ENCODE measurements at places on chromosomes 1 and 21.

- no peak for DNase-seq
Measured at GRCh38 chr21:33598051-33598450, 9.6 kb upstream of the DONSON start.

GRCh38 chr1:175537571-175537970, 205.8 kb downstream of the TNR start:
- DNase-seq: no peak

GRCh38 chr1:219945795-219946194, 17.4 kb upstream of the SLC30A10 start:
- DNase-seq: no peak

GRCh38 chr1:82858031-82858430, 1057.3 kb downstream of the ADGRL2 start:
- DNase-seq: no peak

DNA sequence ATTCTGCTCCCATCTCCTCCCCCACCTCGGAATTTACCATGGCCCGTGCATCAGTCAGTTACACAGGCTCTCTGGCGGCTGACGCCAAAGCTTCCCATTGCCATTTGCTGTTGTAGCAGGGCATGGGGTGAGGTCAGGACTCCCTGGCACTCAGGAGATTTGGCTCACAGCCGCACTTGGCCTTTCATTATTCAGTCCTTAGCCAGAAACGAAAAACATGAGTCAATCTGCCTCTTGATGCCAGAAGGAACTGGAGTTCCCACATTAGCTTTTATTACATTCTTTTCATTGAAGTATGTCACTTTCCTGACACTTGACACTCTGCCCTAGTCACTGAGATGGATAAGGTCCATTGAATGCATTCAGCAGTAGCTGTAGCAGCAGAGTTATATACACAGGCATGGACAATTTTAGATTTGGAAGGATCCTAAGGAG, 260.6 kb downstream of the CACNA1E start:
- no peak for DNase-seq

DNA sequence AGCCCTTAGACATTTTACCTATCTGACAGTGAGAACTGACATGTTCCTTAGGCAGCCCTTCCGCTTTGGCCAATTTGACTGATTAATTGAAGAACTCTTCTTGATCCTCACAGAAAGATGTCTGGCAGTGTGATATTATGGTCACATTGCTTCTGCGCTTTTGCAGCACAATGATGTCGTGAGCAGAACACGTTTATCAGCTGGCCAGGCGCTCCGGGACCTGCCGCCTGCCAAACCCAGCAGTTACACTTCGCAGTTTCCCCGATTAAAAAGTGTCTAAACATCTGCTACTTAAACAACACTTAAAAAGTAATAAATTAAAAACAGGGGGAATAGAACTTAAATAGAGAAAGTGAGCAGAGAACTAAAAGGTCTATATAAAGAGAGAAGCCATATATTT, 103.5 kb upstream of the ETS2 start:
- DNase-seq: no peak

GRCh38 chr1:234111458-234112142, 207.1 kb downstream of the SLC35F3 start:
- DNase-seq: no peak

- no peak for DNase-seq
Measured at GRCh38 chr1:58812926-58813325, 29.1 kb upstream of the JUN start.

DNA sequence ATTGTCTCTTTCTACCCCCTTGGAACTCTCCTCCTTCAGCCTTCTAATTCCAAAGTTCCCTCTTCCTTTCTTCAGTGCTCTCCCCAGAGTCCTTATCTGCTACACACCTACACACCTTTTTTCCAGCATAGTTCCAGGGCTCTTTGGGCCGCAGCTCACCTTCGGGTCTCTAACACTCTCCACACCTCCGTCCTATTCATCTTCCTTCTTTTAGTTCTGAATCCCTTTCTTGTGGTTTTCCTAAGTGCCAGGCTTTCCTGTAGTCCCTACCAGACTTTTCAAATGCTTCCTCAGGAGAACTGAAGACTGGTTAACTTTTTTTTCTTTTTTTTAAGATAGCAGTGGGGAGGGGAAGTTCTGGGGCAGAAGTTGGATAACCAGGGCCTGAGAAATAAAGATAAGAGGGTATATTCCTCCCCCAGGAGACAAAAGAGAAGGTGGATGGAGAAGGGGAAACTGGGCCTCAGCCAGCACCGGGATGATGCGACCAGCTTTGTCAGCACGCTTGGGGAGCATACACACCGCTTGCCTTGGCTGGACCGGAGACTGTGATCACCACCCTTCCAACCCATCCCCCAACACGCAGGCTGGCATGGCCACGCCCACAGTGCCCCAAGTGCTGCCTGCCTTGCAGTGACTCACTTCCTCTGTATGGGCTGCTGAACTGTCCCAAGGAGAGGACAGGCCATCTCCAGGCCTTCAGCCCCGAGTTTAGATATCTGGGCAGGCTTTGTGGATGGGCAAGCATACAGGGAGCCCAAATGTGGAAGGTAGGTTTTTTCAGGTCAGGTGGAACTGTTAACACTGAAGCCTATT, 2.5 kb upstream of the CERS2 start:
- DNase-seq: no peak

GRCh38 chr1:231065510-231066241, 25.6 kb upstream of the FAM89A start:
- no peak for DNase-seq

DNA sequence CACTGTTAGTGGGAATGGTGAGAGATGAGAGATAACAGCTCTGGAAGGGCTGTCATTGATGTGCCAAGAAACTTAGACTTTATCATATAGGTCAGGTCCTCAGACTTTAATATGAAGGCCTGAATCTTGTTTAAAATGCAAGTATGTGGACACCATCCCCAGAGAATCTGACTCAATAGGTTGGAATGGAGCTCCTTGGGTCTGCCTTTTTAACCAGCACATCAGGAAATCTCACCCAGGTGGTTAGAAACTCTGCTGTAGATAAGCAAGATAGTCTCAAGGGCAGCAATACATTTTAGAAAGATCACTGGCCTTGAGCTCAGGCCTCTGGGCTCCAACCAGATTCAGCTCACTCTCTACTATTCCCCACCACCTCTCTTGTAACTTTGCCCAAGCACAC, 180.4 kb downstream of the SLC44A5 start:
- no peak for DNase-seq

GRCh38 chr1:45654540-45655280, 30.9 kb upstream of the CCDC17 start:
- DNase-seq: peak; percentile 7

- DNase-seq: no peak
Measured at GRCh38 chr1:172673761-172674160, 14.9 kb downstream of the FASLG start.

DNA sequence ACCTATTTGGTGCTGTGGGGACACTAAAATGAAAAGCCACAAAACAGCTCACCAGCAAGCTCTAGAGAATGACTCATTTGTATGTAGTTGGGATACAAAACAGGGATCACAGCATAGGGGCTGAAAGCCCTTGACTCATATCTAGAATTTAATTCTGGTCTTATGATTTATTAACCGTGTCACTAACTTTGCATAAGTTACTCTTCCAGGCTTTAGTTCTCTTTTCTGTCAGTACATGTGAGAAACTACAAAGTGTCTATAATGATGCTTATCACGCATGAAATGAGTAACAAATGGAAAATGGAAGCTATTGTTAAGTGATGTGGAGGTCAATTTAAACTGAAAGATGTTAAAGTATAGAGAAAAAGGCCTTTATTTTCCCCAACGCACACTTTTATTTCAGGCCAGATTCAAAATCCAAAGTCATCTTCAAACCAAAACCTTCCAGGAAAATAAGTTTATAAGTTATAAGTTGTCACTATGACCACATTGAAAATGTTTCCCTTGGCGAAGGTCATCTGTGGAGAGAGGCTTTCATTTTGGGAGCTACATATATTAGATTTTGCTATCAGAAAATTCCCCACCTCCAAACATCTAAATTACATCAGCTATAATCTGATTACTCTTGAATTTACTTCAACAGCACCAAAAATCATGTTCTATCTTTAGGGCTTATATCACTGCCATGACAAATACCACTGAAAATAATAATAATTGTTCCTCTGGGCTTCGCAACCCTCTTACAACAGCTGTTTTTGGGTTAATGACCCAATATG, 430.5 kb downstream of the MRPL39 start:
- DNase-seq: no peak

GRCh38 chr1:44819608-44820327, 11.4 kb downstream of the BTBD19 start:
- peak; percentile 83 for DNase-seq

DNA sequence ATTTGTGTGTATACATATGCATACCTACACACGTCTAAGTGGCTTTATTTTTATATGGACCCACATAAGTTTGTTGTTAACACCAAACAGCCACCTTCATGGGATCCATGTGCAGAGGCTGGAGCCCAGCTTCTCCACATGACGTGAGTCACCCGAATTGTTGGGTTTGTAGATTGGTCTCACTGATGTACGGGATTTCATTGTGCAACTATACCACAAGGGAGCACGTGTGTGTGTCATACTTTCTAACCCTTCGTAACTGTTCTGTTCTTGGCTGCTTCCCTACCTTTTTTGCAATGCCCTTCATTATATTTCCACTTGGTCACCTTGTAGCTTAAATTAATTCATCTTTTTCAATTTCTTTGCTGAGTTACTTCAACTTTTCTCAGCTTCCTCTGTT, 21.0 kb downstream of the SPRTN start:
- DNase-seq: peak; percentile 23

DNA sequence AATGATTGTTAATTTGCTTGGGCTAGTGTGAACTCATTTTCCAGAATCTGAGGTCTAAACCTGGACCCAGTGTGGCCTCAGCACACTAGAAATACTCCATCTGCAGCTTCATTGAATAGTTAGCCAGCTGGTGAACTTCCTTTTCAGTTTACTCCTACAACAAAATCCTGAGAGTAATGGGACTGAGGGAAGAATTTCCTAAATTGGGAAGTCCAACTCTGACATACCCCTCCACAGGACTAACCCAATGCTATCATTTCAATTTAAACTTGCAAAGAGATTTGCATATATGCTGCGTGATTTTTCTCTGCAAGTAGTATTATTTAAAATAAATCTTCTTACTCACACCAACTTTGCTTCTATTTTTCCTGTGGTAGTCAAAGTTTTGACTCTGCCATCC, 27.8 kb upstream of the PIGC start:
- DNase-seq: no peak

DNA sequence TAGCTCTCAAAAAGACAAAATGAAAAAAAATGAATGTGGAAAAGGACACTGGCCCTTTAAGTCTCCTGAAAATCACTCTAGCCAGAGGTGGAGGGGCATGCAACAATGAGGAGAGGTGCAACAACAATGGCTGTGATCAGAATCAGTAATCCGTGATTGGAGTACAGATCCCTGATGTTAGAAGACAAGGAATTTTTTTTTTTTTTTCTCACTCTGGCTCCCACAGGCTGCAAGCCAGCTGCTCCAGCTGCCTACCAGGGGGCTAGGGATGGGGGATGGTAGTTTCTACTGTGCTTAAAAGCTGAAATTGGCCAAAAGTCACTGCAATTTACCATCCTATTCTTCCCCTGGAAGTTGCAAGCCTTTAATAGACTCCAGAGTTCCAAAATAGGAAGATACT, 54.5 kb downstream of the STYXL2 start:
- DNase-seq: no peak

DNA sequence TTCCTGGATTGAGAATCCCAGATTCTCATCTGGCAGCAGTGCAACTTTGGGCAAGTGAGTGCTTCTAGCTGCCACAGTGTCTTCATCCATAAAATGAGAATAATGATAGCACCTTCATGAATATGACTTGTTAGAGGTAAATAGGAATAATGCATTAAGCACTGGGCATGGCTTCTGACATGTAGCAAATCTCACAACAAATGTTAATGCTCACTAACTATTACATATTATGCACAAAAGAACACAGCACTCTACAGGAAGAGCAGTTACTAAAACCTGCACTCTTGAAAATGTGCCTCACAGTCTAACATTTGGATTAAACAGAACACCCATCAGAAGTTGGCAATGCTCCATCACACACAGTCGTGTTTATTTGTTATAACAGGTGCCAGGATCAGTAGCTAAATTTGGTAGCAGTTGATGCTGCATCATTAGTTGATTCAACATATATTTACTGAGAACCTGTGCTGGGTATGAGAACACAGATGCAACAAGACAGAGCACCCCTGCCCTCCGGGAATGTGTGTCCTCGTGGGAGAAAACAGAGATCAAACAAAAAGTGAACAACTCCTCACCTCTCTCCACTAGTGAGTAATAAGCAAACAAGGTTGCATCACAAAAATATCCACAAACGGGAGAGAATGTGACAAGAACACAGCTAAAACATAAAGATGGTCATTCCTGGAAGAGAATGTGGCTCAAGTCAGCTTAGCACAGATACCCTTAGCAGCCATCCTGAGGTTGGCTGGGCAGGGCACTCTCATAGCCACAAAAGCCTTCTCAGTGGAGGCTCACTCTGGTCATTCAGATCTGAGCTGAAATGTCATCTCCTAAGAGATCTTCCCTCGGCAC, 26.2 kb upstream of the LBR start:
- no peak for DNase-seq

DNA sequence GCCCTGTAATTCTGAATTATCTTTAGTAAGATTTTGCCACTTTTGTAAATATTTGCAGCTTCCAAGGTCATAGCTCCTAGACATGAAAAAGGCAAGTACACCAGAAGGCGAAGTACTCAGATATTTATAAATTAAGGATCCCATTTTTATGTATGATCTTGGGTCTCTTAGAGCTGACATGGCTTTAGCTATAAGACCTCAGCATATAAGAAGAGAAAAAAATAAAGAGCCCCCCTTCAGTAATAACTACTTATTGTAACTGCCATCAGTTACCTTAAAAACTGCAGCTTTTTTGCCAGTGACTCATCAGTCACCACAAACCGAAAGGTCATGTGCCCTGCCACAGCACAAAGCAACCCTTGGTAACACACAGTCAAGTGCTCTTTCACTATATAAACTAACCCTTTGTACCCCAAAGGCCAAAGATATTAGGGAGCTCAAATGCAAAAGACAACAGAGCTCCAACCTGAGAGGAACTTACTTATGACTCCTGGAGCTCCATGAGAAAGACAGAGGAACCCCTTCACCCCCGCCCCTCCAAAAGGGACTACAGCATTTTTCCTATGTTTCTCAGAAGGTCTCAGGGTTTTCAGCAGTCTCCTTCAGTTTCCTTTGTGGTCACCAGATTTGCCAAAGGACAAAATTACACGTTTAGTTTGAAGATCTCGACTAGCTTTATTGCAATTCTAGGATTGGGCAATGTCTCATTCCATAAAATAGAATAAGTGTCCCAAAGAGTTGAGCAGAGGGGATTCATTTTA, 219.8 kb upstream of the DUSP10 start:
- DNase-seq: no peak

DNA sequence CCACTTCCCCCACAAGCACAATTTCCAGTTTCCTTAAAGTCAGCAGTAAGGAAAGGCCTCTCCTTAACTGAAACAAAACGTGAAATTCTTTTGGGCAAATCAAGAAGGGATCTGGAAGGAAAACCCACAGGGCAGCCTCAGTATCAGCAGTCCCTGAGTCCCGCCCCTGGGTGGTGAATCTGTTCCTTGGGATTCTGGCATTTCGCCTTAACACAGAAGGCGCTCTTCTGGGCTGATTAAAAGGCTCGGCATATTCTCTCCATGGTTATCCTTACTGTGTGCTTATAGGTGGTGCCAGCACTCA, 12.2 kb upstream of the RAB4A start:
- no peak for DNase-seq

Measured in AG04449 (cell line).